ENCODE measurements at places on chromosomes 3 and 15.
A peak's percentile ranks its signal among the peaks of the same experiment; 100 is the strongest.

- no peak for DNase-seq
Observed at GRCh38 chr3:29746163-29746760, 465.4 kb downstream of the RBMS3 start.

DNA sequence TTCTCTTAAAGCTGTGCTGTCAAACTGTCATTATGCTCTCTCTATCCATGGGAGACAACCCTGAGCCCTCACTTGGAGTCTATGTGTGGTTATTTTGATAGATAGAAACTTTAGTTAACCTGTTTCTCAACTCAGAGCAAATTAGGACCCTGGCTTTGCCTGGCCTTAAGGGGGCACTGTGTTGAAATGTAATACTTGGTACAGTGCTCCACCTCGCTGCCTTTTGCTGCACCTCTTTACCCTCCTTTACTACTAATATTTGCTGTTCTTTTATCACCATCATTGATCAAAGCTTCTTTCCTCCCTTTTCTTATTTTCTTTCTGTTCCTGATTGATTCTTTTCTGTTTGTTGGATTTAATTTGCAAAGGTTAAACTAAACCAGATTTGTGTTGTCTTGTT lies 34.3 kb downstream of the STT3B start:
- no peak for DNase-seq

GRCh38 chr3:72887343-72887704 lies 522 bp upstream of the GXYLT2 start:
- no peak for DNase-seq

DNA sequence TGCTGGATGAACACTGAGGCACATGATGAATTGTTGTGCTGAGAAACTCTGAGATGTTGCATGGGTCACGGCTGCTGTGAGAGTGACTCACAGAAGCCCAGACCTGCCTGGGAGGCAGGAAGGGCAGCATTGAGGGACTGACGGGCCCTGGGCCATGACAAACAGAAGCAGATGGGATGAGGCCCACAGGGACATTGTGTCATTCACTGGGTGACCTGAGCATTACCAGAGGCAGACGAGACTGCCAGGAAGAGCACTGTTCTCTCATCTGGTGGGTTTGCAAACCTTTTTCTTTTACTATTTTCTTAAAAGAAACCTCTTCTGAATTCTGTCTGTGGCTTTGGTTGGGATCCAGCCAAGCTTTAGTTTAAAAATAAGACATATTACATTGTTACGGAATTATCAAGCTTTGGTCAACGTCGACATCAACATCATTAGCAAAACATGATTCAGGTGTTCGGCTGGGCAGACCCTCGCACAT lies 67.8 kb downstream of the BDH1 start:
- DNase-seq = no peak

DNA sequence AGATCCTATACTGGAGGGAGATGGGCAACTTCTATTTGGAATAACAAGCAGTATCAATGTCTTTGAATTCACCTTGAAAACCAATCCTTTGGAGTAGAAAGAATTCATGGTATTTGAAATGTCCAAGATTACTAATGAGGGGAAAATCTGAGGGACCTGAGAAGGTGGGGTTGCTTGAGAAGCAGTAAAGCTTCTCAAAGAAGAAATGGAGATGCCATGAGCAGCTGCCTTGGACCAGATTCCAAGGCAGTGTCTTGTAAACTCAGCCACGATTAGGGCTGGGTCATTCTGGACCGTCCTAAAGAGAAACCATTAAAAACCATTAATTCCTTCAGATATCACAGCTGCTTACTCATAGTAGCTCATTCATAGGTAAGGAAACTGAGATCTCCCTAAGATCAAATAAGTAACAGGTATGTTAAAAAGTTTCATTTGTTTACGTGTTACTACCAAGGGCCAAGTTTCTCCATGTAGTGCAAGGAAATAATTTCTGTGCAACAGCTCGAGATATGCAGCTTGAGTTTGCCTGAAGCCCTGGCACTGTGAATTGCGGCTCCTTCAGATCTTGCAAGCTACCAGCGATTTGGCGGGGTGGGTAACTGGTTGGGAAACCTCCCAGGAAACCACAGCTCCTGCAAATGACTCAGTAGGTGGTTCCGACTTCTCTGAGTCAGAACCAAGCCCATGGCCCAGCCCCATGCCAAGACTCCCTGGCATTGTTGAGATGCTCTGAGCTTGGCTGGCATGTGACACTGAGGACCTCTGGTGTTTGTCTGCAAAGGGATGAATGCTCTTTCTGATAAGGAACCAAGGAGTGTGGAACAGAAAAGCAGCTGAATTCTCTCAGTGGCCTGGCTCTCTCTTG lies 296.8 kb downstream of the RORA start:
- DNase-seq = no peak

DNA sequence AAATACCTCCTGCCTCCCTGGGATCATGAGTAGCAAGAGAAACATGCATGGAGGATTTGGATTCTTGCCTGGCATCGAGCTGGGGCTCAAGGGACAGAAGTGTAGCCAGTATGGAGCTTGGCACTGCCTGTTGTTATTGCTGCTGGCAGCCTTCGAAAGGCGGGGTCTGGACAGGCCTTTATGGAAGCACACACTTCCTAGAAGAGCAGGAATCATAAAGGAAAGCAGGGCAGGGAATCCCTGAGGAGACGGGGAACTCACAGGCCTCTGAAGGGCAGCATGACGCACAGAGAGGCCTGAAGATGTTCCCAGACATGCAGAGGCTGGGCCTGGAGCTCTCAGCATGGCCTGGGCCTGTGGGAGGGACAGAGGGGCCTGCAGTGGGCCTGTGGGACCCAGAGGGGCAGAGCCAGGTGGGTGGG lies 18.6 kb upstream of the SLC41A3 start:
- DNase-seq = no peak

- DNase-seq = no peak
Observed at GRCh38 chr3:65607101-65607500, 431.6 kb downstream of the MAGI1 start.

DNA sequence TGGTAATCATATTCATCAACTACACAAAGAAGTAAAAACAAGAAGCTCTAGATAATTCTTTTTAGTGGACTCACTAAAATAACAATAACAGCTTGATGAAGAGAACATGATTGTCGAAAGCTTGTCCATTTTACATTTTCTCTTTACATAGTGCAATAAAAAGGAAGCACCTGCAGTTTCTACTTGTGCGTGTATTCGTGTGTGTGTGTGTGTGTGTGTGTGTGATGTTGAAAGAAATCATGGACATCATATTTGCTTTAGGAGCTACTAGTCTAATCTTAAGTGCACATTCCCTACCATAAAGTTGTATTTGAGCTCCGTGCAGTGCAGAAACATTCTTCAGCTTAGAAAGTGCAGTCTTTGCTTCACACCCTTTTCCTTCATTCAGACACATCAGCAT lies 288.8 kb downstream of the ZBTB20 start:
- DNase-seq = no peak

- DNase-seq = no peak
Observed at GRCh38 chr3:16503191-16503776, 10.2 kb downstream of the RFTN1 start.

- DNase-seq = no peak
Observed at GRCh38 chr15:101108791-101109190, 143.1 kb downstream of the CHSY1 start.

GRCh38 chr3:154598166-154598565 lies 168.2 kb upstream of the GPR149 start:
- DNase-seq = no peak

- no peak for DNase-seq
Observed at GRCh38 chr15:21267671-21268395, 172.5 kb downstream of the POTEB3 start.

DNA sequence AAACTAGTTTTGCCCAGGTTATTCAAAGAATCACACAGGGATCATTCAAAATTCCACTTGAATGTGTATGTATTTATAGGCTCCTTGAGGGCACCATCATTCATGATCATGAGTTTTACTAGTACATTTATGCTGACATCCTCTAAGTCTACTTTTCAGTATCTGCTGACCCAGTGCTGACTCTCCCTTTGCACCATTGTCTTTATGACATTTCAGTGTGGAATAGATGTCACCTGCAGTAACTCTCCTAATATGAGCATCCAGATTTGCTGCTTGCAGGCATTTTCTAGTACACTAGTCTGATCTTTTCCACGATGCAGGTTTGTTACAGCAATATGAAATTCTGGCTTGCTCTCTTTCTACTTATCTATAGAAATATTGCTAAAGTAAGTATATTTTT lies 1603.5 kb downstream of the SI start:
- no peak for DNase-seq

DNA sequence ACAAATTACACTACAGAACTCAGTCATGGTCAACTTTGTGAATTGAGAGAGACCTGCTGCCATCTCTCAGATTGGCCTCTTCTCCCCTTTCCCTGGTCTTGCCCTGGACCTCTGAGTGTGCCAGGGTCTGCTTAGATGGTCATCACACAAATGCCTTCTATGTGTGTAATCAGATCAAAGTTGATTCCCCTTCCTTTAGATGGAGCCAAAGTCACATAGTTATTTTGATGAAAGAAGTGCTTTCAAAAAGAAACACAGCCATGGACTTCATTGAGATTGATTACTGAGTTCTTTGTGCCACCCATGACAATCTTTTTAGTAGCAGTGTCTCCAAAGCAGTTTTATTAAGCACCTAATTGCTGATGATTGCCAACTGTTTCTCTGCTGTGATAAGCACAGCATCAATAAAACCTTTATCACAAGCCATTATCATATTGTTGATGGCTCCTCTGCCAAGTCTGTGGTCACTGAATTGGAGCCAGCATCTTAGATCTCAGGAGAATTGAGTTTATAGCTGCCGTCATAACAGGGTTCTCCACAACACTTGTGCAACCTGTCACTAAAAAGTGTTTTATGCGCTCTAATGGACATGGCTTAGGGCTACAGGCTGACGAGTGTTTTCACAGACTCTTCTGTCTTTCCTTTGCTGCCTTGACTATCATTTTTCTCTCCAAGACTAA lies 149.7 kb upstream of the NUDT16 start:
- DNase-seq = no peak

GRCh38 chr3:14906355-14906971 lies 40.9 kb upstream of the NR2C2 start:
- DNase-seq = no peak

DNA sequence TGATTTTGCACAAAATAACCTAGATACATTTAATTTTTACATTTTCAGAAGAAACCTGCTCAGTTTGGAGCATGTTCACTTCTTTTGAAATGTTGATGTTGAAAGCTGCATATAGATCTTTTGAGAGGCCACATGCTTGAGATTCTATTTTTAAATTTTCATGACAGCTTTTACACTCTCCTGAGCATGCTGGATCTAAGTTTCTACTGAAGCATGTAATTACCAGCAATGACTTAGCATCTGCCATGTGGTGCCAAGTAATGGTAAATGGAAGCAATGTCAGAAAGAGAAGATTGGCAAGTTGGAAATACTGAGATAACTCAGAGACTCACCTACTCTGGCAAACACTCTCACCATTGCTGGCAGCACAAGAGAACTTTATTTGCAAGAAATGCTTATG lies 310.6 kb downstream of the NSUN3 start:
- no peak for DNase-seq

DNA sequence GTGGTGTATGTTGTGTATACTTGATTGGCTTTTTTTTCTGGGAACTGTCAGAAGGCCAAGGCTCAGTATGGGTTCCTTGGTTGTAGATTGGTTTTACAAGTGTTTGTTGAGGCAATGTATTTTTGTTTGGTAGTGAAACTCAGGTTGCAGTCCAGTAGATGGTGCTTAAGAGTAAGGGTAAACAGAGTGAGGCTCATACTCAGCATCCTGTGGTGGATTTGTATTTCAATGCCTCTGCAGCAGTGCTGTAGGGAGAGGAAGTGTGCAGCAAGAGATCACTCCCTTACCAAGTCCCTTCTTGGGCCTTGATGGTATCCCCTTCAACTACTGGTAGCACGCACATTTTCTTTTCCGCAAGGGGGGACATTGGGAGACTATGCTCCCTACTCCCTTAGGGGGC lies 428.5 kb upstream of the CNTN3 start:
- DNase-seq = no peak

DNA sequence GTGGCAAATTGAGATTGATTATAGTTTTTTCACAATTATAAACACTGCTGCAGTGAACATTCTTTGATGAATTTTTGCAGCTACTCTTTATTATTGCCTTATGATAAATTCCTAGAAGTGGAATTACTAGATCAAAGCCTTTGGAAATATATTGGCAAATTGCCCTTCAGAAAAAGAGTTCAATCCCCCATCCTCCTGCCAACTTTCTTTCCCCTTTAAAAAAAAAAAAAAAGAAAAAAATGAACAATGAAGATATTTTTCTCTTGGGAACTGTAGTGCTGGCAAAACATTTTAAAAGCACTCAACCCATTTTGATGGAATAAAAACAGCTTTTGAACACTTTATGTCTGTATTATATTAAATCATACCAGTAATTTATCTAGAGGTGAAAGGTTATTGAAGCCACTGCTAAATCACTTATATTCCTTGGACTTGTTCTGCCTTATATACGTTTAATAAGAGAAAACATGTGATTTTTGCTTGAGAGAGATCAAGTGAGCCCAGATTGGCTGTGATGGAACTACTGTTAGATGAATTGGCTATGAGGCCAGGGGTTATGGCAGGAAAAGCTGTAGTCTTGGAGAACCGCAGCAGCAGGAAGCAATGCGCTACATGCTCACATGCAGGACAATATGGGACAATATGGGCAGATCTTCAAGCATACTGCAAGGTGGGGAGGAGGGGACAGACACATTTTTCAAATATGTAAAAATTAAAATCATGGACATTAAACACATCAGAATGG lies 212.8 kb upstream of the C2CD4B start:
- no peak for DNase-seq

DNA sequence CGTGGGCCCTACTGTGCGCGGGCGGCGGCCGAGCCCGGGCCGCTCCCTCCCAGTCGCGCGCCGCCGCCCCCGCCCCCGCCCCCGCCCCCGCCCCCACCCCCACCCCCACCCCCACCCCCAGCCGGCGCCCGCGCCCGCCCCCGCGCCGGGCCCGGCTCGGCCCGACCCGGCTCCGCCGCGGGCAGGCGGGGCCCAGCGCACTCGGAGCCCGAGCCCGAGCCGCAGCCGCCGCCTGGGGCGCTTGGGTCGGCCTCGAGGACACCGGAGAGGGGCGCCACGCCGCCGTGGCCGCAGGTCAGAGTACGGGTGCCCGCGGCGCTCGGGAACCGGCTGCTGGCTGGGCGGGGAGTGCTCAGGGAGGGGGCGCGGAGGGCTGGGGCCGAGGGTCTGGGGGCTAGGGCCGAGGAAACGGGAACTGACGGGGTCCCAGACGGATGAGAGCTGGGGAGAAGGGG lies 1.1 kb upstream of the PPARG start:
- DNase-seq = no peak

DNA sequence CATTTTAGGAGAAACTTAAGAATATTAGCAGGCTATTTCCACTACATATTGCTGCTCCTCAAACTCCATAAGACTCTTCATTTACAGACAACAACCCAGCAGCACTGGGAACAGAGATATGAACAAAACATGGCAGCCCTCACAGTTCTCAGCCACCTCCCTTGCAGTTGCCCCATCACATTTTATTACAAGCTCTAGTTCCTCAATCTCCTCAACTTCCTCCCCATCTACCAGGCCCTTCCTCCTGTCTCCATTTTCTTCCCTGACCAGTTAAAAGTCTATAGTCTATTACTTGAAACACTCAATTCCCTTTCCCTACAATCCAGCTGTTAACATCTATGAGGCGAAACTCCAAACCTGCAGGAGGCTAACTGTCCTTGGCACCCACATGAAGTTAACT lies 412.5 kb downstream of the TBC1D5 start:
- DNase-seq = peak; percentile 44
